Left lung (tissue), 14 donors: ENCODE measurements at places on chromosomes 3 and 15. TPM values are rescaled to one million over a fixed set of nuclear protein-coding genes. Genes with fewer than 3 reads are reported as not detected.

DNA sequence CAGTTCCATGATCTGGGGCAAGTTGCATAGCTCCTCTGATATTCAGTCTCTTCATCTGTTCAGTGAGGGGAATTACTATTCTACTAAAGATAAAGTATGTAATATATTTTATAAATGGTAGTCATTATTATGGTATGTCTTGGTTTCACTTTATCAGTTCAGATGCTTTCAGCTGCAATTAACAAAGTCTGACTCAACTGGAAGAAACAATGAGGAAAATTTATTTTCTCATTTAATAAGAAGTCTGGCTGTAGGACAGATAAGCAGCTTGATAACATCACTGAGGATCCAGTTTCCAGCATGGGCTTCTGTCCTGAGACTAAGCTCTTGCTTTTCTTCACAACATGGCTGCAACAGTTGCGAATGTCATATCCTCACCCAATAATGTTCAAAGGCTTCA is 354.3 kb upstream of the TRIM42 start:
- no peak for DNase-seq

- DNase-seq, result no peak
Observed at GRCh38 chr15:88177451-88177850, 79.1 kb downstream of the NTRK3 start.

DNA sequence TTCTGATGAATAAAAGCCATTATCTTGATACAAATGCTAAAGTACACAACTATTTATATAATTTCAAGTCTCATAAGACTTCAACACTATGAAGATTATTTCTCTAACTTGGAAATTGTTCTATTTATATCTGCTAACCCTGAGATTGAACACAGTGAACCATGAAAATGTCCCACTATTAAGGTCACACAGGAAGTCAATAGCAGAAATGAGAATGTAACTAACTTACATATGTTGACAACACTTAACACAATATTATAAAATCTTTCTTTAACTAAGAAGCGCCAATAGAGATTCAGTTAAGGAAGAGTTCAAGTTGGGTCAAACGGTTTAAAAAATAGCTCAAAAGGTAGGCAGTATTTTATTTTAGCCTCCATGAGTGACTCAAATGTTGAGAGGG is 551.8 kb upstream of the CBLB start:
- DNase-seq, result no peak

- no peak for DNase-seq
Observed at GRCh38 chr3:192887701-192888100, 30.0 kb downstream of the MB21D2 start.

- DNase-seq, result no peak
Observed at GRCh38 chr3:183619624-183620251, 15.7 kb upstream of the KLHL24 start.

DNA sequence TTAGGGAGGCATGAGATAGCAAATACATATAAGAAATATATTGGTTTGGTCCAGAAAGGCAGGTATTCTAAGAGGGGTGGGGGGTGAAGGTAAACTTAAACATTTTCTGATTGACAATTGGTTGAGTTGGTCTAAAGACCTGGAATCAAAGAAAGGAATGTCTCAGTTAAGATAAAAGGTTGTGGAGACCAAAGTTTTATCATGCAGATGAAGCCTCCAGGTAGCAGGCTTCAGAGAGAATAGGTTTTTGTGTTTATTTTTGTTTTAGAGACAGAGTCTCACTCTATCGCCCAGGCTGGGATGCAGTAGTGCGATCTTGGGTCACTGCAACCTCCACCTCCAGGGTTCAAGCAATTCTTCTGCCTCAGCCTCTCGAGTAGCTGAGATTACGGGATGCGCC is 80.5 kb downstream of the NPAP1 start:
- no peak for DNase-seq

GRCh38 chr3:42101481-42101880 is 10.3 kb downstream of the TRAK1 start:
- no peak for DNase-seq

GRCh38 chr3:132325103-132325606 is 7.9 kb downstream of the ACP3 start:
- no peak for DNase-seq

- DNase-seq, result no peak
Observed at GRCh38 chr3:105793040-105793439, 75.8 kb downstream of the CBLB start.

GALNT15 gene
- total RNA-seq, result 2.2 TPM

PIGX gene
- 21.7 TPM for total RNA-seq

RMDN3 gene
- total RNA-seq, result 60.4 TPM

SEMA6D gene
- total RNA-seq, result 6.3 TPM
